ENCODE measurements at places on chromosomes 3 and 15.

GRCh38 chr3:108322352-108322751, 26.0 kb downstream of the HHLA2 start:
- DNase-seq, result peak; percentile 6

DNA sequence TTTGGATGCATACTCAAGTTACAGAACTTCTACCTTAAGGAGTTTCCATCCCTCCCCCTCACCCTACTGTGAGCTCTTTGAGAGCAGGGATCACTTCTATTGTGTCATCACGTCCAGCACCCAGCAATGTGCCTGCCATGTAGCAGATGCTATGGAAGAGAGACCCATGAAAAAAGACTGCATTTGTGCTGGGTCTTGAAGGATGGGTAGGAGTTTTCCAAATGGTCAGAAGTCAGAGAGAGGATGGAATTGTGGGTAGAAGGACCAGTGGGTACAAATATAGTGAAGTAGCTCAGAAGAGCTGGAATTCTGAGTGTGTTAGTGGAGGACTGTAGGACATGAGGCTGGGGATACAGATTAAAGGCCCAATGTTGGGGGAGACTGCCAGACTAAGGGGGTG, 141.7 kb downstream of the SRGAP3 start:
- DNase-seq, result no peak

DNA sequence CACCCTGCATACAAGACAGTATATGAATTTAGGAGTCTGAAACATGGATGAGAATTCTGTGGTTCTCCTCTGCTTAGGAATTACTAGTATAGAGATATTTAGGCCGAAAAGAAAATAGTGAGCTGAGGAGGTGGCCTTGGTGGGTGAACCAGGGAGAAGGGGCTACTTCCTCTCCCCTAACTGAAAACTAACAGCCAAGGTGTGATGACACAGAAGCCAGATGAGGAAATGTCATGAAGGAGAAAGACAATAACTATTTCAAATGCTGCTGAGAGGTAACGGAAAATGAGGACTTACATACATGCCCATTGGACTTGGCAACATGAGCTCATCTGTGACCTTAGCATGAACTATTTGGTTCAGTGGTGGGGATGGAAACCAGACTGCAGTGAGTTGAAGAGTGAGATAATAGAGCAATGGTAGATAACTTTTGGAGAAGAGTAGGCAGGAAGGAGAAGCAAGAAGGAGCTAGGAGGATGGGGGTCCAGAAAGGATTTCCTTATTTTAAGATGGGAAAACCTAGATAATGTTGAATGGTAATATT, 114.4 kb upstream of the TSPAN3 start:
- DNase-seq, result no peak

DNA sequence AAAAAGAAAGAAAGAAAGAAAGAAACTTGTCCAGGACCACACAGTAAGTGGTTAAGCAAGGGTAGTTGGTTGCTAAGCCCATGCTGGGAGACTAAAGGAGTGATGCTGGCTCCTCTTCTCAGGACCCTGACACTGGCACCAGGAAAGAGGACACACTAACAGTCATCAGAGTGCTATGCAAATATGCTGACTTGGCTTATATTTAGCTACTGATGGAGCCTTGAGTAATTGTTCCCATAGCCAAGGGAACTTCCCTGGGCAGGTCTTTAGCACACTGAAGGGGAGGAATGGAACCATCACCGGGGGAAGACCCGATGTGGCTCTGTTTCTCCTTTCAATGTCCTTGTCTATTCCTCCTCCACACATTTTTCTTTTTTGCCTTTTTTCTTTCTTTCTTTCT, 6.2 kb downstream of the TMEM40 start:
- no peak for DNase-seq

DNA sequence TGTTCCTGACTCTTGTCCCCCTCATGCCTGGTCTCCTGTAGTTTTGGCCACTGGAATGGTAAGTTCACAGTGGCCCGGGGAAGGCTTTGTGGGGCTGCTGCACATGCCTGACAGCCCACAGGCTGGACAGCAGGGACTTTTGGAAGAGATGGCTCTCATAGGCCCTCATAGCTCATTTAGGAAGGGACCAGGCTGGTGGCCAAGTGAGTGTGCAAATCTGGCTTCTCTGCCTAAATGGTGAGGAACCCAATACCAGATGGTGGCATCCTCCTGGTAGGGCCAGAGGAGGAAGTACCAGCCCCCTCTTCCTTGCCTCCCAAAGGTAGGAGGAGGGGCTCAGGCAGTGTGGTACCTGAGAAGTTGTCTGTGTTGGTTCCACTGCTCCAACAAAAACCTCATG, 25.6 kb downstream of the ALPK3 start:
- DNase-seq, result no peak

DNA sequence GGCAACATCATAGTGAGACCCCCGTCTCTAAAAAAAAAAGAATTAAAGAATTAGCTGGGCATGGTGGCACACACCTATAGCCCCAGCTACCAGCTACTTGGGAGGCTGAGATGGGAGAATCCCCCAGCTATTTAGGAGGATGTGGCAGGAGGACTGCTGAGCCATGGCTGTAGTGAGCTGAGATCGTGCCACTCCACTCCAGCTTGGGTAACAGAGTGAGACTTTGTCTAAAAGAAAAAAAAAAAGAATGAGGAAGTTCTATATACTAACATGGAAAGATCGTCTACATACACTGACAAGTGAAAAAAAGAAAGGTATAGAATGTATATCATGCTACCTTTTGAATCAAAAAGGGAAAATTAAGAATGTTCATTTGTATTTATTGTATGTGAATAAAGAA, 83.9 kb upstream of the CDAN1 start:
- DNase-seq, result no peak

DNA sequence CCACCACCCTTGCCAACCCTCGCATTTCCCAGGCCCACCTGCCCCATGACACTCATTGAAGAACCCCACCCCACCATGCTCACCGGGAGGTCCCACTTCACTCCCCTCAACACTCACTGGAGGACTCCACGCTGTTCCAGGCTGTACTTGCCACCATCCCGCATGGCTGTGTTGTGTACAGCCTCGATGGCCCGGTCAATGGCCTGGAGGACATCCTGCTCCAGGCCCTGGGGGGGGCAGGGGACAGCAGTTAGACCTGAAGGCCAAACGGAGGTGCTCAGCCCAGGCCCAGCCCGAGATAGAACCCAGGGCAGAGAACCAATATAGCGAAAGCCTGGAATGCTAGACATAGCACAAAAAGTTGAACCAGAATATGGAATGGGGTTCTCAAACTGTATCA, 2.9 kb downstream of the NCKIPSD start:
- no peak for DNase-seq

GRCh38 chr3:74906181-74906580, 291.7 kb upstream of the CNTN3 start:
- no peak for DNase-seq

GRCh38 chr3:11136830-11137626, 17.3 kb upstream of the HRH1 start:
- DNase-seq, result no peak

DNA sequence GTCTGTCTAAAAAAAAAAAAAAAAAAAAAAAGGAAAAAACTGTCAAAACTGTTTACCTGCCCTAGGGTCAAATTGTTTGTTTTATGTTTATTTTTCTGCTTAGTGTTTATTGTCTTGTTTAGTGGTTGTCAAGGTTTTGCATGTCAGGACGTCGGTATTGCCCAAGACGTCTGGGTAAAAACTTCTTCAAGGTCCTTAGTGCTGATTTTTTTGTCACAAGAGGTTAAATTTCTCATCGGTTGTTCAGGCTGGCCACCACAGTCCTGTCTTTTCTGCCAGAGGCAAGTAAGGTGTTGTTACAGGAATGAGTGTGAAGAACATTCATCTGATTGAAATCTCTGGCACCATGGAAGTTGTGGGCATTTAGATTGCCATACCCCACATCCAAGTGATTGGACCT, 7.0 kb downstream of the DET1 start:
- no peak for DNase-seq

GRCh38 chr3:178393824-178394223, 142.4 kb upstream of the KCNMB2 start:
- no peak for DNase-seq

DNA sequence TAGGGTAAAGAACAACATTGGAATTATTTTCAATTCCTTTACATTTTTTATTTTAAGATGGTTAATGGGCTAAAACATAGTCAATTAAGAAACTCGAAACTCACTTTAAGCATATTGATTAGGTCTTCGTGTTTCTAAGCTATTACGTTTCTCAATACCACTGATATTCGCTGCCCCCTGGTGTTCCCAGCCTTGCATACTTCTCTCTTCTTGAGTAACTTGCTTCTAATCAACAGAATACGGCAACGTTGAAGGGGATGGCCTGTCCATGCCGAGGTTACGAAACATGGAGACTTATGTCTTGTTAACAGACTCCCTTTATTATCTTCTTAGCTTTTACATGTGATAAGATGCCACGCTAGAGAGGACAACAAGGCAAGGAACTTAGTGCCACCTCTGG, 43.6 kb downstream of the ROBO1 start:
- DNase-seq, result no peak

GRCh38 chr3:135503065-135503759, 462.3 kb upstream of the PPP2R3A start:
- no peak for DNase-seq

GRCh38 chr3:34065901-34066300, 267.5 kb downstream of the PDCD6IP start:
- DNase-seq, result no peak

GRCh38 chr3:150059729-150060128, 89.0 kb upstream of the PFN2 start:
- DNase-seq, result no peak

DNA sequence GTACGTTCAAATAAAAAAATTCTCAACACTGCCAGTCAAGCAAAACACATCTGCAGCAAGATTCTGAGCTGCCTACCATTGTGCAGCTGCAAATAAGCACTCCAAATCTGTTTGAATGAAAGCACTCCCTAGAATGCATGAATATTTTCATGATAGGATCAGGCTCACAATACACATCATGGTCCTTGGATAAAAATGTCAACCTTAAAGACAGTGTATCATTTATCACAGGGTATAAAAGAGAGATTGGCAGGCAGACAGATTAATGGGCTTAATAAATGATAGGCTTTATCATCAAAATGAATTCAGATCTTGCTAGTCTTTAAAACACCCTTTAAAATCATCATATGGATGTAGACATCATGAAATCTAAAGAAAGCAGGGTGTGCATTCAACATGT, 9.2 kb downstream of the RYR3 start:
- DNase-seq, result no peak

DNA sequence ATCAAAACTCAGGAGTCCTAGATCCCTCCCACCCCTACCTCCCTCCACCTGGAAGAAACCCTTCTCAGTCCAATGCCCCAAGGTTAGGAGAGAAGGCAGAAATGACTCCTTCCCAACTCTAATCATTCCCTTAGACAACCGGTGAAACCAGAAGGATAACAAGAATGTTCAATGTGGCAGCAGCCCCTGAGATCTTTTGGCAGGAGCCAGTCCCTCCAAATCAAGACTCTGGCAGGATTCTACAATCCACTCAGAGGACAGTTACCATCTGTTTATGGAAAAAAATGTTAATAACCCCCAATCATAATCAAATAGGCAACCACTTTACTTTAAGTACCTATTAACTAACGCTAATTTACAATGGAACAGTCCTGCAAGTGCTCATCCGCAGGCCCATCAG, 136.5 kb downstream of the NTRK3 start:
- no peak for DNase-seq

- DNase-seq, result no peak
These were observed 113.6 kb upstream of the TPM1 start for GRCh38 chr15:62929000-62929357.

DNA sequence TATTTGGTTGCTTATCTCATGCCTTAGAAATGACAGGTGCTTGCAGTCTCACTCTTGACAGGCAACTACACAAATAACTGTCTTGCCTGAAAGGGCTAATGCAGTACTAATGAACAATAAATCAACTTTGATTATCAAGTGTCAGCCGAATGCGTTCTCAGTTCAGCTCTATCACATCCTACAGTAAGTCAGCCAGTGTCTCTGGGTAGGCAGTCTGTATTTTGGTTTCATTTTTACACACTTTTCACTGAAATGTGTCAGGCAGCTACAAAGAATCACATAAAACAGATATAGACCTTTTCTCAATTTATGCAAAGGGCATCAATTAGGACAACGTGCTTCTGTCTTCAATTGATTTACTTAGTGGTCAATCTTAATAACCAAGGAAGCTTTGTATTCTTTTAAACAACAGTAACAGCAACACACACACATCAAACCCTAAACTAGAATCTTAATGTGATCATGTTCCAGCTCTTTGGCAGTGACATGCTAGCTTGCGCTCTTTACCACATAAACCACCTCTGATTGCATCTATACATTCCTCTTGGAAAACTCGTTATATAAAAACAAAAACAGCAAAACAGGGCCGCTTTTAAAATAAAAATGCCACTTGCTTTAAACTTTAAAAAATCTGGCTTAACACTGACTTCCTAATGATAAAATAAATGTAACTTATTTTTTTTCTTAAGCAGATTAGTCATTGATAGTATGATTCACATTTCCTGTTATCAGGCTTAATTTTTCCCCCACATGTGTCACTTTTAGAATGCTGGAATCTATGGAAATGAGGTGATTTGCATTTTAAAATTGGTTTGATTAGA, 520.4 kb downstream of the FOXP1 start:
- no peak for DNase-seq

- peak; percentile 34 for DNase-seq
These were observed at the start of gene C2CD4A for GRCh38 chr15:62066663-62067447. C2CD4A (plus strand) TSS chr15:62066977; CDS start chr15:62067614, 637 bp downstream.

GRCh38 chr3:74614107-74614967, at the start of gene CNTN3:
CNTN3 (minus strand) TSS chr3:74614659; CDS start chr3:74521112, 93,547 bp downstream.
- no peak for DNase-seq

- DNase-seq, result no peak
These were observed 491.6 kb upstream of the TPRG1 start for GRCh38 chr3:188680189-188680588.

- no peak for DNase-seq
These were observed 241.9 kb downstream of the XXYLT1 start for GRCh38 chr3:195028877-195029606.

DNA sequence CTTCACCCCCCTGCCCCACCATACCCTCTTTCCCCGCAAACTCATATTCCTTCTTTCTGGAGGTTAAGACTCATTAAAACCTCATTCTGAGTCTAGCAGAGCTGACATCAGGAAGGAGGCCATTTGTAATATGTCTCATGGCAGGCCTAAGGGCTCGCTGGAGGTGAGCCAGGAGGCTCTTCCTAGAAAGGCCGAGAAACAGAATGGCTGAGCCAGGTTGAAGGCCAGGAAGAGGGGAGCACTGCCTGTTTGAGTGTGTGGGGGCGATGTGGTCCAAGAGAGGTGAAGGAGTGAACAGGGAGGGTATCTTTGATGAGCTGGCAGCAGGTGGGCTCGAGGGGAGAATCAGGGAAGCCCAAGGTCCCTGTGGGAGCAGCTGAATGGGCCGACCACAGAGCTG, 317.3 kb downstream of the TLE3 start:
- no peak for DNase-seq

- DNase-seq, result no peak
These were observed 171.7 kb upstream of the ATP11B start for GRCh38 chr3:182621435-182622240.

- DNase-seq, result no peak
These were observed 21.5 kb downstream of the SSUH2 start for GRCh38 chr3:8622873-8623691.
